ENCODE measurements at places on chromosomes 4 and X.

- DNase-seq, result no peak
These were observed 179.5 kb upstream of the FTHL17 start for GRCh38 chrX:31251336-31251735.

- no peak for DNase-seq
These were observed 725.8 kb downstream of the RAPGEF2 start for GRCh38 chr4:159828687-159829086.

DNA sequence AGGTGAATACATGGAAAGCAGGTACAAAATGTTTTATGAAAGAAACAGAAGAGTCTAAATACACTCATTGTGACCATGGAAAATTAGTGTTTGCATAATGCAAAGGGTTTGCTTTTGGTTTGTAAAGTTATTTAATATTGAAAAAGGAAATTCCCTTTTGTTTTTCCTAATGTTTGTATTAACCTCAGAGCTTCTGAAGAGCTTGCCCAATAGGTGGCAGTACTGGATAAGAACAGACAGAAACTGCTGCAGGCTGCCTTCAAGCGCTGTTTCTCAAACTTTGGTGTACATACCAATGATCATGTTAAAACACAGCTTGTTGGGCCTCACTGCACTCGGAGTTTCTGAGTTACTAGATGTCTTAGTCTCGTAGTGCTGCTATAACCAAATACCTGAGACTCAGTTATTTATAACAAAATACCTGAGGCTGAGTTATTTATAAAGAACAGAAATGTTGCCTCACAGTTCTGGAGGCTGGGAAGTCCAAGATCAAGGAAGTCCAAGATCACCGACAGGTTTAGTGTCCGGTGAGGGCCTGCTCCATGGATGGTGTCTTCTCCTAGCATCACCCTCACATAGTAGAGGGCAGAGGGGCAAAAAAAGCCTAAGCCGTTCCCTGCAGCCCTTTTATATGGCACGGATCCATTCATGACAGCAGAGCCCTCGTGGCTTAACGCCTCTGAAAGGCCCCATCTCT is 54.2 kb downstream of the SUPT20HL2 start:
- no peak for DNase-seq

DNA sequence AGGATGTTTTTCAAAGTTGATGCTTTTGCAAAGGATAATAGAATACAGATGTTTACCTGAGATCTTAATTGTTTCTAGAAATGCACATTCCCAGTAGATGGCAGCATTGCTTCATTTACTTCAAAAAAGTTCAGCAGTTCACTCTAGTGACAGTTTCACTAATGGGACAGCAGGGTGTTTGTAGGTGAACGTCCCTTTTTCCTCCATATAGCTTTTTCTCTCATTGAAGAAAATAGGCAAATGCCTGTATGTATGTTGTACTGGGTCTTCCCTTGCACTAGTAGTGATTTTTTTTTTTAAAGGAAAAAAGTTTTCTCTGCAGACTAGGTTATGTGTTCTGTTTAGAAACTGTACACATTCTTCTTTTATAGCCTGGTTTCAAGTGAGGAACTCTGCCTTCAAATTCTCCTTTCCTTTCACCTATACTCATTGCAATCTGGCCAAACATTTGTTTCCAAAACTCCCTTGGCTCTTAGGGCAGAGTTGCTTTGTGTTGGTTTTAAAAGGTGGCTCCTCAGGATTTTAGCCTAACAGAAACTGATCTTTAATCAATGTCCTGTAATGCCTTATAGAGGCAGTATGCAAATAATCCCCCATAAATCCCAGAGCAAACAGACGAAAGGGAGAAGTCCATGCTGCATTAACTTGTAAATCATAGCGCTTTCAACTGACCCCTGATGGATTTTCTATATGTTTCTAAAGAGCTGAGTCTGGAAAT is 86.3 kb downstream of the EGF start:
- no peak for DNase-seq

GRCh38 chr4:153074486-153074885 is 129.8 kb upstream of the TRIM2 start:
- no peak for DNase-seq

DNA sequence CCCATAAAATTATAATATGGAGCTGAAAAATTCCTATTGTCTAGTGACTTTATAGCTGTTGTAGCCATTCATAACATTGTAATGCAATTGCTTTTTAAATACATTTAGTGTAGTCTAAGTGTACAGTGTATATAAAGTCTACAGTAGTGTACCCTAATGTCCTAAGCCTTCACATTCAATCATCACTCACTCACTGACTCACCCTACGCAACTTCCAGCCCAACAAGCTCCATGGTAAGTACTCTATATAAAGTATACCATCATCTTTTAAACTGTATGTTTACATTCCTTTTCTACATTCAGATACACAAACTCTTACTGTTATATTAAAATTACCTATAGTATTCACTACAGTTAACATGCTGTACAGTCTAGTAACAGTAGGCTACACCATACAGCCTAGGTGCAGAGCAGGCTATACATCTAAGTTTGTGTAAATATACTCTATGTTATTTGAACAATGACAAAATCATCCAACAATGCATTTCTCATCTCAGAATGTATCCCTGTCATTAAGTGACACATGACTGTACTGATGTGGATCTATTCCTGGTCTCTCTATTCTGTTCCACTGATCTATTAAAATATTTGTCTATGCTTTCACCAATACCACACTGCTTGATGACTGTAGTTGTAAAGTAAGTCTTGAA is 33.7 kb downstream of the CLOCK start:
- DNase-seq, result no peak
